ENCODE measurements at places on chromosomes 11 and 22. TPM values are rescaled to one million over a fixed set of nuclear protein-coding genes. Genes with fewer than 3 reads are reported as not detected.

DNA sequence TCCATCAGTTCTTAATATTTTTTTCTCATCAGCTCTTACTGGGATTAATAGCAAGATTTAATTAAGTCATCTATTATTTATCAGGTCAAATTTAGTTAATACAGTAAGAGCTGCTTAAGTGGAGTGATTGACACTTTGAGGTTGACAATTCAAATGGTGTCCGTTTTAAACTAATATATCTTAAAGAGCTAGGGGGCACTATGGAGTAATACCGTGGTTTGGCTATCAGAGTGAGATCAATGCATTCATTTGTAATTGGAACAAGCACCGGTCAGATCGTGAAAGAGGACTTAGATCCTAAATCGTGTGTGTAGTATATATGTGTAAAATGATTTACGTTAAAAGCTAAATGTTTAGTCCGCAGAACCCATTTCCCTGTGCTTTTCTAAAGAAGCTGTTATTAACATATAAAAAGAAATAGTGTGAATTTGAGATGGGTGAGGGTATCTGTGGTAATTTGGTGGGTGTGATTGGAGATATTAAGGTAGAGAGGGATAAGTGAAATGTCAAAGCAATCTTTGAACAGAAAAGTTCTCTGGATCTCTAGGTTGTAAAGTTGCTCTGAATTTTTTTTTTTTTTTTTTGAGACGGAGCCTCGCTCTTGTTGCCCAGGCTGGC, 2.3 kb downstream of the SIK2 start:
- peaks cover 2% of the 10 kb centered on the region for H3K36me3 ChIP-seq
- H3K4me1 ChIP-seq = peaks cover 27% of the 10 kb centered on the region

DNA sequence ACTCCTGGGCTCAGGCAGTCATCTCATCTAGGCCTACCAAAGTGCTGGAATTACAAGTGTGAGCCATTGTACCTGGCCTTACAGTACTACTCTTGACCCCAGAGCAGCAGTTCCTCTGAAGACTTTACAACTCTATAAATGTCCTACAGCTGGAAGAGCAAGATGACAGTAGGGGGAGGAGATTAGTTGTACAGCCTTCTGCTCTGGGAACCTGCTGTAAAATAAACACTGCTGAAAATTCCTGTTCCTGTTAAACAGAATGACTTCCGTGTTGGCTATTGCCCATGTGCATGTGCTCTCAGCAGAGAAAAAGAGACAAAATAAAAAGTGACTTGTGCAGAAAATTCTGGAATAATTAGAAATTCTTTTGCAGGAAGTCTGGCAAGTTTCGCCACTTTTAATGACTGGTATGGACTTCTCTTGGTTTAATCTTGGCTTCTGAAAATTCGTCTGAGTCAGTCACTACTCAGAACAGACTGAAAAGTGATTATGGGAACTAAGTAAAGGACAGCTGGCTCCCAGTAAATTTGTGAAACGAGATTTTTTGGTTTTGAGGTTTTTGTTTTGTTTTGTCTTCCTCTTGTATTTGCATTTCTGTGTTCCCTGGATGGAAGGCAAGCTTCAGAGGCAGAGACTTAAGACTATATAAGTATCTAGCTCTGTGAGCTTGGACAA, 955.7 kb downstream of the DLG2 start:
- H3K27ac ChIP-seq = no peak overlapping the region
- H3K4me1 ChIP-seq = no peaks in the 10 kb centered on the region
- no peaks in the 10 kb centered on the region for H3K27me3 ChIP-seq
- no peak overlapping the region for H3K4me3 ChIP-seq
- H3K36me3 ChIP-seq = no peaks in the 10 kb centered on the region

DNA sequence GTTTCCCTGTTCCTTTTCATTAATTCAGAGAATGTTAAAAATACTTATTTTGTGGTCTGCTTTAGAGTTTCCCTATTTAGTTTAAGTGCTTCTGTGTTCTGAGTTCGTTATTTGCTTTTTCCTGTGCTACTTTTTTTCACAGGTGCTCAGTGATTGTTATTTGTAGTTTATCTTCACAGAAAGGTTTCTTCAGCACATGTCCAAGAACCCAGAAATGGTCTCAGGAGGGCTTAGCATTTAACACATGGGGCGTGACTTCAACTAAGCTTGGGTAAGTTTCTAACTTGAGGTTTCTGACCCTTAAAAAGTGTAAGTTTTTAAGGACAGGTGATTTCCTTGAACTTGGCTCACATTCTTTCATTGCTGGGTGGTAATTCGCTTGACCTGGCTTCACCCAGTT, 157.3 kb downstream of the AASDHPPT start:
- no peak overlapping the region for H3K27ac ChIP-seq
- H3K27me3 ChIP-seq = no peaks in the 10 kb centered on the region
- H3K36me3 ChIP-seq = no peaks in the 10 kb centered on the region

GRCh38 chr22:29727131-29727523, 7.3 kb downstream of the CABP7 start:
- H3K27ac ChIP-seq = no peak overlapping the region
- H3K36me3 ChIP-seq = no peaks in the 10 kb centered on the region
- H3K4me3 ChIP-seq = no peak overlapping the region
- no peaks in the 10 kb centered on the region for H3K4me1 ChIP-seq

GRCh38 chr11:66007201-66007634, 4.6 kb upstream of the CST6 start:
- H3K4me3 ChIP-seq = no peak overlapping the region
- H3K36me3 ChIP-seq = peaks cover 13% of the 10 kb centered on the region
- H3K27ac ChIP-seq = no peak overlapping the region
- DNase-seq = no peak
- peaks cover 18% of the 10 kb centered on the region for H3K27me3 ChIP-seq
- H3K4me1 ChIP-seq = peaks cover 17% of the 10 kb centered on the region

- H3K27me3 ChIP-seq = peaks cover 12% of the 10 kb centered on the region
- no peaks in the 10 kb centered on the region for H3K36me3 ChIP-seq
- peak overlapping the region; percentile 49 for H3K4me3 ChIP-seq
Measured at GRCh38 chr11:13486926-13487660, 8.7 kb downstream of the PTH start.

DNA sequence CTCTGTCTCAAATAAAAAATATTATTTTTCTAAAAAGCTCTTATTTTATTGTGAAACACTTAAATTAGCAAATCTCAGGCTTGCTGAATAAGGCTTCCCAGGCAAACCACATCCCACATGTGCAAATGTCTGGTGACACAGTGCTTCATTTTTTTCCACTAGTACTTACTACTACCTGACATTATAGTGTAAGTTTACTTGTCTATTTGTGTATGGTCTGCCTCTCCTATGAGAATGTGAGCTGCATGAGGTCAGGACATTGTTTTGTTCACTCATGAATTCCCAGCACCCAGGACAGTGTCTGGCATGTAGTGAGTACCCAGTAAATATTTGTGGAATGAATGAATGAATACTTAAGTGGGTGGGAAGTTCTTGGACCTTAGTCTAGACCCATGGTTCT, 103.1 kb downstream of the PTPRJ start:
- H3K27me3 ChIP-seq = no peaks in the 10 kb centered on the region
- peaks cover 65% of the 10 kb centered on the region for H3K4me1 ChIP-seq
- no peak for DNase-seq
- peaks cover 41% of the 10 kb centered on the region for H3K36me3 ChIP-seq
- H3K27ac ChIP-seq = no peak overlapping the region

DNA sequence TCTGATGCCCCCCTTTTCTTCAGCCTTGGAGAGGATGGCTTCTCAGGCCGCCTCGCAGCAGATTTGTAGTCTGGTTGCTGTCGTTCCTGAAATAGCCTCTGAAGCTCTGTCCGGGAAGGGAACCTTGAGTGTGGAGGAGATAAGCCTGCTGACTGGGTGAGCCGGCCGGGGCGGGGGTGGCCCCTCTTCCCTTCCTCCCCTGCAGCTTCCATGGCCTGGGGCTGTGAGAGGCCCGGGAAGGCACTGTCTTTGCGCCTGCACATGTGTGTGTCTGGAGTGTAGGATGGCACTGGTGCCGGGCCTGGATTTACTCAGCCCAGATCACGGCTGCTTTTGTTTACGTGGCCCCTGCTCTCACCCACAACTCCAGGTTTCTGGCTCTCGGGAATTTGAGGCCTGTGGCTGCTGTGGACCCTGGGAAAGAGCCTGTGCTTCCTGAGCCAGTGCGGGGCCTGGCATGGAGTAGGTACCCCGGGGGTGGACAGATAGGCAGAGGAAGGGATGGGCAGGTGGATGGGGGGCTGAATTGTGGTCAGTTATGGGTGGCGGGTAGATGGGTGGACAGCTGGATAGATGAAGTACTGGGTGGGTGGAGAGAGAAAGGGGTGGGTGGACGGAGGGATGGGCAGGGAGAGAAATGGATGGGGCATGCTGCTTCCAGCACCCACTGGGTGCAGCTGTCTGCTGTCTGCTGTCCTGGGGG, 16.6 kb downstream of the KCNQ1 start:
- no peak overlapping the region for H3K27ac ChIP-seq
- no peaks in the 10 kb centered on the region for H3K36me3 ChIP-seq
- no peak for DNase-seq
- peaks cover 7% of the 10 kb centered on the region for H3K4me1 ChIP-seq
- H3K27me3 ChIP-seq = no peaks in the 10 kb centered on the region
- H3K4me3 ChIP-seq = no peak overlapping the region

GRCh38 chr22:46025225-46025972, 48.4 kb upstream of the WNT7B start:
- DNase-seq = no peak
- peak overlapping the region; percentile 39 for H3K27ac ChIP-seq
- H3K27me3 ChIP-seq = peaks cover 39% of the 10 kb centered on the region

- no peaks in the 10 kb centered on the region for H3K4me1 ChIP-seq
- DNase-seq = no peak
- H3K4me3 ChIP-seq = no peak overlapping the region
Measured at GRCh38 chr11:124285610-124286344, 28.0 kb downstream of the OR8D1 start.

DNA sequence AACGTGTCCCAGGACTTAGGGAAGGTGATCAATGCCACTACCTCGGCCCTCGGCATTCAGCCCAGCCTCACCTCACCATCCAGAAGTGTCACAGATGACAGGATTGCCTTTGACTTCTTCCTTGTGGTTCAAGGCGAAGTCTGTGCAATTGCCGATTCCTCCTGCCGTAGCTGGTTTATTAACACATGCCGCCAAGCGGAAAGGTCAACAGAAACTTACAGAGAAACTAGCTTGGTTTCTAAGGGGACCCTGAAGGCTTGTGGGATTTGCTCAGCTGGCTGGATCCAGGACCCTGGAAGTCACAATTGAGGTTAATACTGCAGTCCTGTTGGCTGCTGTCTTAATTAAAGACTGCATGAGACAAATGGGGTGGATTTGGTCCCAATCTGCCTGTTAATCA, 65.6 kb downstream of the SHANK2 start:
- no peaks in the 10 kb centered on the region for H3K36me3 ChIP-seq
- no peak overlapping the region for H3K4me3 ChIP-seq
- no peak overlapping the region for H3K27ac ChIP-seq
- no peaks in the 10 kb centered on the region for H3K4me1 ChIP-seq

DNA sequence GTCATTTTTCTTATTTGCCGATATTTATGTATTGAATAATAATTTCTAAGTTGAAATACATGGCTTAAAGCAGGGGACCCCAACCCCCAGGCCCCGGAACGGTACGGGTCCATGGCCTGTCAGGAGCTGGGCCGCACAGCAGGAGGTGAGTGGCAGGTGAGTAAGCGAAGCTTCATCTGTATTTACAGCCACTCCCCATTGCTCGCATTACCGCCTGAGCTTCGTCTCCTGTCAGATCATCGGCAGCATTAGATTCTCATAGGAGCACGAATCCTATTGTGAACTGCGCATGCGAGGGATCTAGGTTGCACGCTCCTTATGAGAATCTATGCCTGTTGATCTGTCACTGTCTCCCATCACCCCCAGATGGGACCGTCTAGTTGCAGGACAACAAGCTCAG, 4.5 kb downstream of the ZMAT5 start:
- no peaks in the 10 kb centered on the region for H3K36me3 ChIP-seq
- H3K4me1 ChIP-seq = peaks cover 16% of the 10 kb centered on the region
- no peak for DNase-seq

DNA sequence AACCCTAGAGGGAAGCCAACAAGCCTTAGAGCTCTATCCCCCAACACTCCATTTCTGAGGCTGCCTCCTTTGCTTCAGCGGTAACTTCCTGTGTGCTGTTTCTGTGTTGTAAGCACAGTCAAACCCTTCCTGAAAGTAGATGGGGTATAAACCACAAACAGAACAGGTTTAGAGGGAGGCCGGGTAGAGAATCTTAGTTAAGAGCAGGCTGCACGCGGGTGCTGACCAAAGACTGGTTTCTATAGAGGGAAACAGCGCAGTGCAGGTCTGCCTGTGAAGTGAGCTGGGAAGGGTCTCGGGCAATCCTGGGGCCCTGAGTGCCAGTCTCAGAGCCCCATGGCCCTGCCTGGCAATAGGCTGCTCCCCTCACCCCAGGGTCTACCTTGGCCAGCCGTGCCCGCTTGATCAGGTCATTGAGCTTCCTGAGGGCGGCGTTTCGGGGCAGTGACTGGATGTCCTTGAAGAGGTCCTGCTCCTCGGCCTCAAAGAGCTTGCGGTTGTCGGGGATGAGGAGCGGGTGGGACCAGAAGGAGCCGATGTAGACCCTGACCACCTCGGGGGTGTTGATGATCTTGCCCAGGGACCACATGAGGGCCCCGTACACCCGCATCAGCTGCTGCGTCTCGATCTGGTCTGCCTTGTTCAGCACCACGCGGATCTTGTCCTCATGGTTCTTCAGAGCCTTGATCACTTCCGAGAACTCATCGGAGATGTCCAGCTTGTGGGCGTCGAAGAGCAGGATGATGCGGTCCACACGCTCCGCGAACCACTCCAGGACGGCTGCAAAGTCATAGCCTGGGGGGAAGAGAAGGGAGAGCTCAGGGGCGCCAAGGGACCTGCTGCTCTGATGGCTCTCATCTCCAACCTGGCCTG, 15.3 kb upstream of the CDC42BPG start:
- peak; percentile 82 for DNase-seq
- H3K27me3 ChIP-seq = no peaks in the 10 kb centered on the region
- peak overlapping the region; percentile 98 for H3K27ac ChIP-seq
- peaks cover 62% of the 10 kb centered on the region for H3K36me3 ChIP-seq

GRCh38 chr11:8531982-8532381, 62.0 kb downstream of the STK33 start:
- H3K4me3 ChIP-seq = no peak overlapping the region
- H3K36me3 ChIP-seq = no peaks in the 10 kb centered on the region
- no peak overlapping the region for H3K27ac ChIP-seq
- no peaks in the 10 kb centered on the region for H3K4me1 ChIP-seq

Gene UCP3
- total RNA-seq = 2.5 TPM

Gene GAS2
- 1.3 TPM for total RNA-seq

Gene FDX1
- 8.8 TPM for total RNA-seq

Gene USP28
- 36.7 TPM for total RNA-seq

Gene RELT
- total RNA-seq = 22.0 TPM

Gene GRK3
- total RNA-seq = 23.4 TPM

Gene DCHS1
- 0.40 TPM for total RNA-seq

Gene KIRREL3
- not detected for total RNA-seq

Gene LYVE1
- total RNA-seq = not detected

Gene OLFML1
- not detected for total RNA-seq

Gene CTTN
- 0.54 TPM for total RNA-seq

Gene CD3E
- 841 TPM for total RNA-seq

Gene SCO2
- total RNA-seq = 10.5 TPM
